ENCODE measurements at places on chromosomes 6 and 20.

DNA sequence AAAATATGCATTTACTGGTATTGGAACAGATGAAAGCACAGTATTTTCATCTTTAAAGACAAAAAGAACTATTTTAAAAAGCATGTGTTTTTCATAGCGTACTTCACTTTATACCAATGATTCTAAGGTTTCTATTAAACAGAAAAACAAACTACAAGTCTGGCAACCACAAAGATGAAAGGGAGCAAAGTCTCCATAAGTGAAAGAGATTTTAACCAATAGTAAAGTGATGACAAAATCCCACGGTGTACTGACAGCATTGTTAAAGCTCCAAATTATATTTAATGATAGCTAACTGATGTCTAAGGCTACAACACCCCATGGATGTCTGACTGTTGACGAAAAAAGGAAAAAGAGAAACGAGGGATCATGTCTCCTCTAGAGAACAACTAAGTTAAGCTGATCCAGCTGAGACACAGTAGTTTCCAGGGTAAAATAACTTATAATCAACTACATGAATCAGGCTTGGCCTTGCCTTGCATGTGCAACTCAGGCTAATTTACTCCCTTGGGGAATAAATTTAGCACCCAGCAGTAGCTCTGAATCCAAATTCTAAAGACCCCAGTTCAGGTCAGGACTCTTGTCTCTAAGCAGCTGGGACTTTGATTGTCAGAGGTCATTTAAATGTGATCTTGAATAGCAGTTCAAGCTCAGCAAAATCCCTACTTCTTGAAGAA is 56.0 kb upstream of the TAB2 start:
- DNase-seq: no peak

DNA sequence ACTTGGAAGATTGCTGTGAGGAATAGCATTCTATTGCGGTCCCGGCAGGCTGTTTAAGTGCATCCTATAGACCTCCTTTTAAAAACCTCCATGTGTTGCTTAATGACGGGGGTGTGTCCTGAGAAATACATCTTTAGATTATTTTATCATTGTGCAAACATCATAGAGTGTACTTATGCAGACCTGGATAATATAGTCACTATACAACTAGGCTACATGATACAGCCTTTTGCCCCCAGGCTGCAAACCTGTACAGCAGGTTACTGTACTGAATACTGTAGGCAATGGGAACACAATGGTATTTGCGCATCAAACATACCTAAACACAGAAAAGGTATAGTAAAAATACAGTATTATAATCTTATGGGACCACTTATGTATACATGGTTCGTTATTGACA is 175.6 kb downstream of the RNF144B start:
- DNase-seq: no peak

DNA sequence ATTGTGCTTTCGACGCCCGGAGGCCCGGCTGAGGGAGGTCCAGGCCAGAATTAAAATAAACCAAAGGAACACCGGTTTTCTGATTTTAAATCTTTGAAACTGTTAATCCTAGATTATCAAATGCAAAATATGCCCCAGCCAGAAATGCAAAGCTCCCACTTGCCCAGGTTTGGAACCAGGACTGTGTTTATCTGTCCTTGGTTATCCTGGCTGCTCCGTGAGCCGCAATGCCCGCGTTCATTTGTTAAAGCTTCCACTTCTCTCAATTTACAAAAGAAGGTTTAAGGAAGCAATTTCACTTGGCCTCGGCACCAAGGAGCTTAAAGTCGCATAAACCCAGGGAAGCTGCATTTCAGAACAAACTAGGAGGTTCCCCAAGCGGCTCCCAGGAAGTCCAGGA is 250.0 kb downstream of the TAF4 start:
- no peak for DNase-seq

DNA sequence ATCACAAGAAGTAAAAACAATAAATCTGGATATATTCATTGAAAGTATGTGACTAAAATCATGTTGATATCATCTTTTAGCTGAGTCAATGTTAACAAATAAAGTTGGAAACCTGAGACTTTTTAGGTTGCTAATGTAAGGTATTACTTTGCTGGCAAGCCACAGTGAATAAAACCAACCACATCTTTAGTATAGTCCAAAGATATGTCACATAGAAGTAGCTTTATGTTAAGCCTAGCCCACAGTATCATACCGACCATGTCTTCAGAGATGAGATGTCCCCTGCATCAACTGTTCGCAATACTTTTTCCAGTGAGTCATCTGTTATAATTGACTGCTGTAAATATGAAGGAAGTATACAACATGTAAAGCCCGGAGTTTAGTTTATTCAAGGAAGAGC is 107.6 kb upstream of the MCHR2 start:
- DNase-seq: no peak

- DNase-seq: no peak
Observed at GRCh38 chr6:119326291-119327005, 23.1 kb downstream of the MAN1A1 start.

GRCh38 chr6:96582436-96582835 is 19.5 kb downstream of the FHL5 start:
- DNase-seq: no peak

Measured in H1 (cell line).